ENCODE measurements at places on chromosomes 6 and 20.

GRCh38 chr20:1577906-1578305, 20.4 kb upstream of the SIRPD start:
- DNase-seq: peak; percentile 1

GRCh38 chr20:13824459-13824858, 39.6 kb downstream of the NDUFAF5 start:
- no peak for DNase-seq

GRCh38 chr6:170003451-170004160, 252.2 kb downstream of the ERMARD start:
- DNase-seq: no peak

DNA sequence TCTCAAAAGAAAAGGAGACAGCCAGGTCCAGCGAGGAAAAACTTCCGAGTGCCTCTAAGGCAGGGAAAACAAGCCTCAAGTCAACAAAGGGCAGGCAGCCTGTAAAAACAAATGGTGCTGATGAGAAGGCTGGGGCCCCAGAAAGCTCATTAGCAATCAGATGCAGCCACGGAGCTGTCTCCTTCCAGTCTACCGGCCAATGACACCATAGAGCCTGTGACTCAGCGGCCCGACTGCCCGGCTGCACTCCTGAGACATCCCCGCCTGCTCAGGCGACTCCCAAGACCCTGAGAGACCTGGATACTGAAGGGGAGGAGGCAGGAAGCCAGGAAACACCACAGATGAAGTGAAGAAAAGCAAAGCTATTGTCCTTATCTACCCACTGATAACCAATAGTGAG, 120.1 kb upstream of the HDDC2 start:
- no peak for DNase-seq

DNA sequence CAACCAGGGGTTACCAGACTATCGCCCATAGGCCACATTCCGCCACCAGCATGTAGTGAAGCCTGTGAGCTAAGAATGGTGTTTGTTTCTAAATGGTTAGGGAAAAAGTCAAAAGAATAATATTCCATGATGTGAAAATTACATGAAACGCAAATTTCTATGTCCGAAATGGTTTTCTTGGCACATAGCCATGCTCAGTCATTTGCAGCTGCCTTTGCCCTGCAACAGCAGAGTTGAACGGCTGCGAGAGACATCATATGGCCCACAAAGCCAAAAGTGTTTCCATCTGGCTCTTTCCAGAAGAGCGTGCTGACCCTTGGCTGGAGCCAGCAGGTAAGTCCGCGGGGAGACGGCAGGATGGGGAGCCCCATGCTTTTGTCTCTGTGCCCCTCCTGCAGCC, 60.7 kb downstream of the FAM120B start:
- DNase-seq: no peak

DNA sequence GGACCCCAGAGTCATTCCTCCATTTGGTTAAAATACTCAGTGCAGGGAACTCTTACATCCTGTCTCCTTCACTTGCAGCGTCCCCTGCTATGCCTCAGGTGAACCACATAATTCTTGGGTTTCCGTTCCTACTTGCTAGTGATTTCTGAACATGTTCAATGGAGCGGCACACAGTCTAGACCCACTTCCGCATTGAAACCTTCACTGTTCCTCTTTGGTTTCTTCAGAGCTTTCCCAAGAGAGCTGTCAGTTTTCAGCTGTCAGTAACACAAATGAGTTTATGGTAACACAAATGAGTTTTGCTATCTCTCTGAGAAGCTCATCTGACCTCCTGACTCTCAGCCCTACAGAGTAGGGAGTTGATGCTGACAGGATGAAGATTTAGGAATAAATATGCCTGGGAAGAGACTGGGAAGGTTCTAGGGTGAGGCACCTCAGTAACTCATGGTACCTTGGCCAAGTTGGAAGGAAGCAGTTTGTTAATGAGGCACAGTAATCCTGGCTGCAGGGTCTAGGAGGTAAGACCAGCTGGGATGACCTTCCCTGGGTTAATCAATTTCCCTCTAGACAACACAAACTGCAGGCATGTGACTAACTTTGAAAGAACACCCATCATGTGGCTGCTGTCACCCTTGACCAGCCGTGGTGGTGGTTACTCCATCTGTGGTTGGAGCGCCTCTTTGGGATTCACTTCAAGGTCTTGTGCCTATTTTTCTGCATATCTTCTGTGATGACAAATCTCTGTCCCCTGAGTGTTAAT, 5.4 kb downstream of the SYS1 start:
- DNase-seq: no peak

DNA sequence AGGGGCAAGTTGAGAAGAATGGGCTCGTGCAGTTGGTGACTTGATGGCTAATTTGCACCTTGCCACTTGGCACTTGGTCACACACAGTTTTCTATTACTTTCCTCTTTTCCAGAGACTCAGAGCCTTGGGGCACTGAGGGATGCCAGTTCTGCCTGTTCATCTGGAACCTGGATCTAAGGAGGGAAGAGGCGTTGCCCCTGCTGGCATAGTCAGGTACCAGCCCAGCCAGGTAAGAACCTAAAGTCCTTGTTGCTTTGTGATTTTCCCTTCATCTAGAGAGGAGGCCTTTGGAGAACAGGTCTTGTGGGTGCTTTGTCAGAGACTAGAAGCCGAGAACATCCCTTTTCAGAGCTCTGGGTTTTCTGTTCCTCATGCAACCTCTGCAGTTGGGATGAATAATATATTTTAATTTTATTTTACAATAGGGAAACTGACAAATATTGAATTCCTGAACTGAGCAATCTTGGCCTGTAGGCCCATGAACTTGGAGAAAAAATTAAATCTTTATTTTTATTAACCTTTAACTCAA, 11.4 kb downstream of the SYTL3 start:
- peak; percentile 44 for DNase-seq

- DNase-seq: no peak
These were observed 66.4 kb upstream of the FABP7 start for GRCh38 chr6:122713138-122713537.

DNA sequence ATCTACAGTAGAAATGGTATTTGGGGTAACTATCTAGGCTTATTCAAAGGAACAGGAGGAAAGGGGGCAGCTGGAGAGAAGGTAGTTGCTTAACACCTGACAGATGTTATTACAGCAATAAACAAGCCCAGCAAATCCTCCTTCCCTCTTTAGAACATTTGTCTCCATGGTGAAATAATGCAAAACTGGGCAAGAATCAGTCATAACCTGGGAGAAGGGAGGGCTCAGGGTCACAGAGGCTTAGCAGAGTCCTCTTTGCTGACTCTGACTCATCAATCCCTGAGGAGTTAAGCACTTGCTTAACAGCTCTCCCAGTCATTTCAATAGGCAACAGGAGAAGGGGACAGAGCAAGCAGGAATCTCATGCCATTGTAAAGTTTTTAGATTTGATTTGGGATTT, 230.3 kb downstream of the IBTK start:
- DNase-seq: peak; percentile 72

GRCh38 chr6:41271901-41272395, 14.5 kb downstream of the TREM1 start:
- no peak for DNase-seq

DNA sequence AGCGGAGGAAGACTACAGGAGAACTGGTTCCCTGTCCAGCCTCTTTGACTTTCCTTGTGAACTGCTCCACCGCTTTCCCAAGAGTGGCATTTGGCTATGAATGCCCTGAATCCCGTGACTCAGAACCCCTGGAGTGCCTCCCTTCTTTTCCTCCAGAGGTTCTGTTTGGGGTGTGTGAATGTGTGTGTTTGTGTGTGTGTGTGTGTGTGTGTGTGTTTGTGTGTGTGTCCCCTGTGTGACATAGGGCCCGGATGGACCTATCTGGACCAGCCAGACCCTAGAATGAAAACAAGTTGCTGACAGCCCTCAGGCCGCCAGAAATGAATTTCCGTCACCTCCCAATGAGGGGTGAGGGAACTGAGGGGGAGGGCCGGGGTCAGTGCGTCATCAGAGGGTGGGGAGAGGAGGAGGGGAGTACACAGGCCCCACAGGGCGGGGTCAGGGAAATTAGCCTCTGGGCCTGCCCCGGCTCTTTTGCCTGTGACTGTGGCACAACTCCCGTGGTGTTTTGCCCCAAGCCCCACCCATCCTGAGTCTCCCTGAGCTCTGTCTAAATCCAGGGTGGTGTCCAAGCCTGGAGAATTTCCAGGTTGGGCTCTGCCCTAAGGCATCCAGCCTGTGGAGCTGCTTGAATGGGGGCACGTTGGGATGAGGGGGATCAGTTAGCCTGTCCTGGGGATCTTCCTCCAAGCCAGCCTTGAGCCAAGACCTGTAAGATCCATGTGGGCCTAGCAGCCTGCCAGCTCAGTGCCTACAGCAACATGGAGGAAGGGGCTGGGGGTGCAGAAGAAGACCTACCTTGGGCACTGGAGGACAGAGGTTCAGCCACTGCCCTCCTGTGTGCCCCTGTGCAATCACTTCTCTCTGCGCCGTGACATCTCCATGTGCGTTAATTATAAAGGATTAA, 15.2 kb upstream of the MRPS18A start:
- peak; percentile 93 for DNase-seq

DNA sequence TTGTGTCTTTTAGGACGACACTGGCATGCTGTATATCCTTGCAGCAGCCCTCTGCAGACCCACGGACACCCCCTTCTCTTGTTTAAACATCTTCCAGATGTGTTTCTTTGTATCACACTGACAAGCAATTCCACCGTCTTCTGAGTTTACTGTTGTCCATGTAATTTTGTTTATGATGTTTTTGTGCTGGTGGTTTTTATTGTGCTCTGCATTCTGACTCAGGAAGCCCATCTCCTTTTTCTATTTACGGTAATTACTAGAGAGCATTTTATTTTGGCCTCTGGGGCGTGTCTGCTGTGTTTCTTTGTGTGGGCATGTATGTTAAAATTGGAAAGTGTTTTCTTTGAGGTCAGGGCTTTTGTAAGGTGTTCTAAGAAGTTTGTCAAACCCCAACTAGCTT, 111.9 kb downstream of the JARID2 start:
- DNase-seq: no peak

DNA sequence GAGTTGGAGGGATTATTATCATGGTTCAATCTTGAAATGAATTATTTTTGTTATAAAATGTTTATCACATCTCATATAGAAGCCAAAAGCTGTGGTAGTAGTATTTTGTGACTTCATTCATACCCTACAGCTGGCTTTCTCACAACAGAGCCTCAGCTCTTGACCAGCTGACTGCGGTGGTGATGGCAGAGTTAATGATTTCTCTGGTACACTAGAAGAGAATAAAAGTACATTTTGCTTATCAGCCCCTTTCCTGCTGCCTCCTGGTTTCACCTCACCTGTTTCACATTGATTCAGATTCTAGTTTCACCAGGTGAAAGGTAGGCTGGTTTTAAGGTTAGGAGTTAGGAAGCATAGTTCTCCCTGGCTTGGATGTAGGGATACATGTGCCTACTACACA, 55.7 kb downstream of the AFG1L start:
- no peak for DNase-seq

GRCh38 chr6:36820700-36821580, 18.3 kb downstream of the CPNE5 start:
- DNase-seq: no peak

DNA sequence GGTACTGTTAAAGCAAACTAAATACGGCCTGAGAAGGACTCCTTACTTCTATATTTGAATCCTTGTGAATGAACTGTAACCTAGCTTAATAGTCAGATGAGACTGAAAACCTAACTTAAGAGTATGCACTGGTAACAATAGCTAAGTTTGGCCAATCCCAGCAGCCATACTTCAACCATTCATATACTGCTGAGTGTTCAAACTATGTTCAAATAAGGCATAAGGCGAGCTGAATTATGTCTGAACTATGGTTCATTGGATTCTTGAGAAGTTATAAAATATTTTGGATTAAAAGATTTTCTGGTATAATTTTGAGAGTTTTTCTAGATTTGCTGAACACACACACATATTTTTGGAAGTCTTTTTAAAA, 2.2 kb downstream of the SMPDL3A start:
- no peak for DNase-seq

GRCh38 chr20:12068121-12068520, 150.4 kb downstream of the BTBD3 start:
- no peak for DNase-seq

- DNase-seq: no peak
These were observed 20.0 kb downstream of the MAP1LC3A start for GRCh38 chr20:34578521-34578920.

DNA sequence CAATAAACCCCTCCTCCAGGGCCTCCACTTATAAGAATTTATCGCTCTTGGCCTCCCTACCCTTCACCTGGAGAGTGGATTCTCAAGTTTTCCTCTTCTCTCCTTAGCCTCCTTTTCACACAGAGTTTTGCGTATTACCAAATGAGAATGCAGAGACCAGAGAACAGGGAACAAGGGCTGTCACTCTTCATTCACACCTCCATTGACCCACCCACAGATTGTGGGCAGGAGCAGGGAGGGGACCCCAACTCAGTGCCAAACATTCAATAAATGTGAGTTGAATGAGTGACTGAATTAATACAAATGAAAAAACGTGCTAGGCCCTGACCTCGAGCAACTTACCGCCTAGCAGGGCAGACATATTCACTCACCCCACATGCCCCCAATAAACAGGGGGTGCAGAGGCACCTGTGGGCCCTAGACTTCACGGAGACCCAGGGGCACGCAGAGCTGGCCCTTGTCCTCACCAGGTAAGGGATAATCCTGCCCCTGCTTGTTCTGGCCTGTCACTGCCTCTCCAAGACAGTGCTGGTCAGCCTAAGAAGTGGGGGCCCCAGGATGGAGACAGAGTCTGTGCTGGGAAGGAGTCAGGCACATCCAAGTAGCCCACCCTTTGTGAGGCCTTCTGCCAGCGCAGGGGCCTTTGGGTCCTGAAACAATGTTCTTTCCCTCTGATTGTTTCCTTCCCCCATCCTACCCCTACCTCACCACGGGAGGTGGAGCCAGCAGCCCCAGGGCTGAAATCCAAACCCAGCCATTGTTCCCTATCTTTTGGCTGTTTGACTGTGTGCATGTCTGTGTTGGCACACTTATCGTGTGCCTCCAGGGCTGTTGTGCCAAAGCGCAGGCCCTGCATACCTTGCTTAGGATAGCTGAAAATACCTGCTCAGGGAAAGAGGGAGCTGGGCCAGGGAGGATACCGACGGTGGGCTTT, 8.4 kb upstream of the TJAP1 start:
- DNase-seq: no peak

DNA sequence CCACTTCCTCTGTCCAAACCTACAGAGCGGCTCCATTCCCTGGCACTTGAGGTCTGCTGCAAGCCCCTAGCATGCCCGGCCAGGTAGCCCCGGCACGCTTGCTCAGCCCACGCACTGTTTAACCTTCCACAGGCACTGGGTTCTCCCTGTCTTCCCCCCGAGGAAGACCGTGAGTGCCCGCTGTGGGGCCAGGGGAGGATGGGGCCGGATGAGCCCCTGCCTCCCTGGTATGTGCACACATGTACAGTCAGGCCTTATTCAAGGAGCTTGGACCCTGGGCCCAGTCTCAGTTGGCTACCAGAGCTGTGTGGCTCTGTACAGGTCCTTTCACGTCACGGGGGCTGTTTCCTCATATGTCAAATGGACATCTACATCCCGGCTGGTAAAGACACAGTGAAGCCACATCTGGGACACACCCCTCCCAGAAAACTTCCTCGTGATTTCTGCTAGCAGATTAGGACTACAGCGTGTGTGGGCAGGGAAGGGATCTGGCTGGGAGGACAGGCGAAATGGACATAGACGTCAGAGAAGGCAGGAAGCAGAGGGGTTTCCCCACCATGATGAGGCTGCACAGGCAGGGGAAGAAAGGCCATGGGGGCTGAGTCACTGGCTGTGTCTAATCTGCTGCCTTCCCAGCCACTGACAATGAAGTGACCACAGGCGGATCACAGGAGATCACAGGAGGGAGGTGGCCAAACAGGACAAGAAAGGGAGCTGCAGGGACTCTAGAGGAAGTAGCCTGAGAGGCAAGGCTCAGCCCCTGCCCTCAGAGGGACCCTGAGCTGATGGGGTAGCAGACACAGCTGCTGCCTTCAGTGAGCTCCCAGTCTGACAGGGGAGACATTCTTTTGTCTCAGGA, 62.9 kb downstream of the MRPL14 start:
- DNase-seq: peak; percentile 85
